ENCODE measurements at places on chromosomes 7 and 10. TPM values are rescaled to one million over a fixed set of nuclear protein-coding genes. Genes with fewer than 3 reads are reported as not detected.

Gene MACC1
- total RNA-seq = 6.9 TPM

Gene ALDH18A1
- total RNA-seq = 54.3 TPM

Gene TUBB8
- total RNA-seq = not detected

Gene CAMK2B
- 26.7 TPM for total RNA-seq

Gene ARHGEF35
- 4.2 TPM for total RNA-seq

Gene ZNF92
- 10.8 TPM for total RNA-seq

Gene FKBP9
- 198 TPM for total RNA-seq

Gene DENND2A
- 29.6 TPM for total RNA-seq

Gene IDE
- 23.9 TPM for total RNA-seq

Gene NPC1L1
- total RNA-seq = not detected

Gene PPA1
- total RNA-seq = 83.2 TPM

Gene ORAI2
- total RNA-seq = 19.8 TPM

Gene ASIC3
- 0.51 TPM for total RNA-seq

Gene FAM237B
- not detected for total RNA-seq

Gene TAS2R5
- 4.5 TPM for total RNA-seq

Gene CHST15
- total RNA-seq = 18.3 TPM

Gene CDCA7L
- 32.2 TPM for total RNA-seq

Gene TMEM213
- total RNA-seq = 0.51 TPM

Gene GIGYF1
- total RNA-seq = 28.2 TPM

Gene RNF148
- total RNA-seq = 3.2 TPM

Gene LRMDA
- 6.3 TPM for total RNA-seq

Gene CYP3A4
- total RNA-seq = not detected

Gene CRTAC1
- 2.6 TPM for total RNA-seq
